ENCODE measurements at places on chromosomes 2 and 18.

GRCh38 chr2:216485745-216486144 is 12.9 kb upstream of the RPL37A start:
- DNase-seq, result no peak

- DNase-seq, result no peak
These were observed 207.4 kb upstream of the HDAC4 start for GRCh38 chr2:239608260-239608659.

DNA sequence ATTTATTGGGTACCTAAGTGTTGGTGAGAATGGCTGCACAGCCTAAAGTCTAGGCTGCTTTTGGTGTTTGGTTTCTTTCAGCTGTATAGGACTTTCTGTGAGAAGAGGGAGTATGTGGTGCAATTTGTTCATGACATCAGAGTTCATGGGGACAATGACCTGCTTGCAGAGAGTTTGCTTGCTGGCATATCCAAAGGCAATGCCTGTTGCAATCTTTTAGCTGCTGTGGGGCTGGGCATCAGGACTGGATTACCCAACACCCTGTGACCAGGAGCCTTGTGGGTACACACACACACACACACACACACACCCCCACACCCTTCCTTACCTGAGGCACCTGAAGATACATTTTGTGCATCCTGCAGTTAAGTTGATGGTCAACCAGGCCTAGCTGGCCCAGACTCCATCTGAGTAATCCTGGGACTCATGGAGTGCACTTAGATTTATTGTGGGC is 68.4 kb downstream of the LIPG start:
- DNase-seq, result no peak

DNA sequence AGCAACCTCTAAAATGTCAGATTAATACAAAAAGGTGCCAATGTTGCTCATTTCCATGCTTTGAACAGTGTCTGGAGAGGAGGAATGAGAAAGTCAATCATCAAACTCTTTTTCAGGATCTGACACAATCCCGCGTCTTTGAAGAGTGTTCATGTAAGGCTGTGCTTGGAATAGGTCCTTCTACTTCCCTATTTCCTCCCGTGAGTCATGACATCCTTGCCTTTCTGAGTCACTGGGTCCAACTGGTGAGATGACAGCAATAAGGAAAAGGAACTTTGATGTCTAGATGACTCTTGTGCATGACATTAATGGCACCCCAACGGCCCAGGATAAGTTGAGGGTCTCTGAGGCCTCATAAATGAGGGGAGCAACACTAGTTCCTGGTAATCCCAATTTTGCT is 109.0 kb upstream of the CELF4 start:
- no peak for DNase-seq

- no peak for DNase-seq
These were observed 248.6 kb upstream of the SALL3 start for GRCh38 chr18:78731016-78731397.

- no peak for DNase-seq
These were observed 5.5 kb upstream of the MSH6 start for GRCh38 chr2:47777277-47777937.
